Left renal cortex interstitium (tissue), 4 donors: ENCODE measurements at places on chromosomes 7 and 10.

GRCh38 chr10:4824791-4825310 lies 1.2 kb upstream of the AKR1E2 start:
- no peak for DNase-seq

GRCh38 chr10:6667679-6668270 lies 87.7 kb upstream of the PRKCQ start:
- DNase-seq, result no peak

DNA sequence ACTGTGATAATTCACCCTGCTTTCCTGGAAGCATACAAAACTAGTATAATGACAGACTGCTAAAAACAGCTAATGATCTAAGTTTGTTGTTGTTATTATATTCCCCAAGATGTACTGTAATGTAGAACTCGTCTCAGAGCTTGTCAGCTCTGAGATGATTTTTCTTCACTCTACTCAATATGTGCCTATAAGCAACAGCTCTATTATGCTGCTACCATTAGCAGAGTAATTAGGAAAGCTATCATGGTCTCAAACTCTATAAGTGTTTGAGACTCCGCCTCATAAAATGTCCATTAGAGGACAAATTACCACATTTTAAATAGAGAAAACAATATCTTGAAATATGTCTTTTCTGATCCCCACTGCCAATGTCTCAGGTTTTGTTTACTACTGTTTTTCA lies 476.5 kb upstream of the PCDH15 start:
- DNase-seq, result no peak

- DNase-seq, result no peak
Observed at GRCh38 chr7:155959894-155960293, 147.6 kb upstream of the SHH start.

- no peak for DNase-seq
Observed at GRCh38 chr7:151239837-151240459, 7.7 kb downstream of the CHPF2 start.

- no peak for DNase-seq
Observed at GRCh38 chr7:2821161-2821841, 22.8 kb downstream of the GNA12 start.

- no peak for DNase-seq
Observed at GRCh38 chr7:91005841-91006240, 258.4 kb upstream of the FZD1 start.

DNA sequence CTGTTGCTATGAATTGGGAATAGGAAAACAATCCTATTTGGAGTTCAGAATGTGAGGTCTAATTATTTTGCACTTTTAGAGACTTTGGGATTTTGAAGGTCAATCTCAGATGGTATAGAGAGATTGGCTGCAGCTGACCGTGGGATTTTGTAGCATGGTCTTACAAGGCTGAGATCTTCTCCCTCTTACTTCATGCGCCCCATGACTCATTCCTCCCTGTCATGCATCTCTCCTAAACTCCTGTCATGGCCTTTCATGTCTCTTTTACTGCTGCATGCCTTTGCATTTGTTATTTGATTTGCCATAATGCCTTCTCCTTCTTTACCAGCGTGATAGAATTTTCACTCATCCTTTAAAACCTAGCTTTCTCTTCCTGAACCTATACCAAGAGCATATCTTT lies 133.1 kb downstream of the BBS9 start:
- no peak for DNase-seq

- no peak for DNase-seq
Observed at GRCh38 chr10:123913688-123914268, 22.2 kb upstream of the CPXM2 start.

- no peak for DNase-seq
Observed at GRCh38 chr7:131554880-131555516, 1.4 kb downstream of the PODXL start.
